ENCODE measurements at places on chromosomes 6 and 20.

DNA sequence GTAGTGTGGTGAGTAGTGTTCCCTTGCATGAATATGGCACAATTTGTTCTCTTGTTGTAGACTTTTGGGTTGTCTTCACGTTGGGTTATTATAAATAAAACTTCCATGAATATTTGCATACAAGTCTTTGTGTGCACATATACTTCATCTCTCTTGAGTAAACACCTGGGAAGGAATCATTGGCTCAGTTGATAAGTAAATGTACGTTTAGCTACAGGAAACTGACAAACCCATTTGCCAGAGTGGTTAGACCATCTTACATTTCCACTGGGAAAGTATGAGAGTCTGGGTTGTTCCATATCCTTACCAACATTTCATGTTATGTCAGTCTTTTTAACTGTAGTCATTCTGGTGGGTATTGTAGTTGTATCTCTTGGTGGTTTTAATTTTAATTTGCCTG, 119.2 kb downstream of the SLX4IP start:
- no peak for DNase-seq

DNA sequence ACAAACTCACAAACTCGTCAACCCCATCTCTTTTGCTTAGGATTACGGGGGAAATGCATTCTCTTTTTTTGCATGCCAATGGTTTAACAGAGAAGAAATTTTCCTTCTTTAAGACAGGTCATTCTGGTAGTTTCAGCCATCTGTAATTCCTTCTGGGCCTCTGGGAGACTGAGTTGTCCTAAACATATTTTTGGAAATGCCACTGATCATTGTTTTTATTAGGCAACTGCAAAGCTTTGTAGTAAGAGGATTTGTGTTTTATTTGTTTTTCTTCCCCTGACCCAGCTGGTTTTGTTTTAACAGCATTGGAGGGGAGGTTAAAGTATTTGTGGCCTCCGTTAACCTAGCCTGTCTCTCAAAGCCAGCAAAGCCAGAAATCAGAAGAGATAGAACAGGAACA, 73.1 kb upstream of the ISM1 start:
- no peak for DNase-seq

GRCh38 chr6:69392745-69393144, 404.1 kb downstream of the LMBRD1 start:
- DNase-seq = no peak

GRCh38 chr6:167849846-167850459, 23.2 kb downstream of the AFDN start:
- DNase-seq = no peak

DNA sequence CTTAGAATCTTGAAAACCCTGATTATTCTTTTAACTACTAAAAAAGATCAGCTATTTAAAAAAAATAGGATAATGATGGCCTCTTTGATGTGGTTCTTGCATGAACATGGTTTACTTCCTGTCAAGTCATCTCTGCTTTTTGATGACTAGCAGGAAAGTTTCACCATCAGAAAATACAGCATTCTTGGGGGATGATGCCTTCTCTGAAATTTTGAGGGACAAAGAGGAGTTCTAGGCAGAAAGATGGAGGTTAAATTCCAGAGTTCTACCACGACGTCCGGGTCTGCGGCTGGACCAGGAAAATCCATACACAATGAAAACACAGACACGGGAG, 130.4 kb downstream of the OLIG3 start:
- DNase-seq = no peak

DNA sequence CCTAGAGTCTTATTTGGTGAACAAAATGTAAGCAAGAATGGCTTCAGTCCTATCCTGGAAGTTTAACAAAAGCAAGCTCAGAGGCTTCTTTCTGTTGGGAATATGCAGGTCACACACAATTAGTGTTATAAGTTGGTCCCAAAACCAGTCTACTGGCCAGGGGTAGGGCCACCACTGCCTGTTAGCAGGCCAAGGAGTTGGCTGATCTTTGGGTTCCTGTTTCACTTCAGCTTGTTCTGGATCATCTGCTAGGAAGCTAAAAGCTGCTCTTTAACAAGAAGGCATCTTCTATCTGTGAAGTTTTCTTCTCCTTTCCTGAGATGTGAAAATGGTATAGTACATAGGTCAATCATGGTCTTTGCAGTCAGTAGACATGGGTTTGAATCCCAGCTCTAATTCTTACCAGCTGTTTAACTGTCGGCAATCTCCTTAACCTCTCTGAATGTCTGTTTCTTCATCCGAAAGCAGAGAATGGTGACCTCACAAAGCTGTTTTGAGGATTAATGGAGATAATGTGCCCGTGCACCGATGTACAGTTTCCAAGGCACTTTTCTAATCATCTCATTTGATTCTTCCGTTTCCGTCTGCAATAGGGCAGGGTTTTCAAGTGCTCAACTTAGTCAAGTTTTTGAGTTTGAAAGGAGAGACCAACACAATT, 271.2 kb upstream of the TAB2 start:
- DNase-seq = no peak

Measured in SJCRH30 (cell line).